ENCODE measurements at places on chromosomes 1 and 21.

- DNase-seq = no peak
Observed at GRCh38 chr1:117336088-117336817, 31.0 kb upstream of the MAN1A2 start.

DNA sequence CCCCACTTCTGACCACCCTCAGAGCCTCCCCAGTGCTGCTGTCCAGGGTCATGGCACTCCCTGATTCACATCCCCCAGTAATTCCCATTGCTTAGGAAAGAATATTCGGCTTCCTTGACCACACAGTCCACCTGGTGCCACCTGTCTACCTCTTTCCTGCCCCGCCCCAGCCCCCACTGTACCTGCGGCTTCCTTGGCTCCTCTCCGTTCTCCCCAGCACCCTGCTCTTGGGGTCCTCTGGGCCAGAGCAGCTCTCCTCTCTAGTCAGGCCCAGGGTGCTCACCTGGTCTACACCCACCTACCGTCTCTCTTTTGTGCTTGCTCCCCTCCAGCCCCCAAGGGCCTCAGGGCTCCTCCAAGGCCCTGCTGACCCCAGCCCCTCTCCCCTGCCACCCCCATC lies 142.6 kb downstream of the PEX14 start:
- DNase-seq = no peak

- no peak for DNase-seq
Observed at GRCh38 chr1:3799976-3800685, 3.8 kb upstream of the LRRC47 start.

DNA sequence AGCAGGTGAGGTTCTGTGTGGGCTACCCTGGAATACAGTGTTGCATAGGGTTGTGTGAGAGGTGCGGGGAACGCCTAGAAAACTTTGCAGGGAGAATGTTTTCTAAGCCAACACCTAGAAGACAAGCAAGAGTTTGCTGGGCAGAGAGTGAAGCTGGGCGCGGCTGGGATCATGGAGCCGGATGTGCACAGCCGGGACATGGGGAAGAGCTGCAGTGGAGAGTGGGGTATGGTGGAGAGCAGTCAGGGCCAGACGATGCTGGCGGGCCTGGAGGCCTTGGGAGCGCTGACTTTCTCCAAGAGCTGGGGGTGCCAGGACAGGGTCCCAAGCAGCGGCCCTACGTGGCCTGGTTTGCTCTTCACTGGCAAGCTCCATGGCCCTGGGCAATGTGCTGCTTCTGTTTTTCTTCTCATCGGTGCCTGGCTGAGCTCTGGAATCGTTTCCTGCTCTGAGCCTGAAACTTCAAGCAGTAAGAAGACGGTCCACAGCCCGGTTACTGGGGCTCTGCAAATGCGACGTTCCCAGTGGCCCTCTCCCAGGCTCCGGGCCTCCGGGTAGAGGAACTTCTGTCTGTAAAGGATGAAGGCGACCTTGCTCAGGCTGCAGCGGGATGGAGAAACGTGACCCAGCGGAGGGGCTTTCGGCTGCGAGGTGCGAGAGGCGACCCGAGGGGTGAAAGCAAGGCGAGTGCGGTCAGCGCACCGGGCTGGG lies 51.9 kb upstream of the CD34 start:
- DNase-seq = no peak

- no peak for DNase-seq
Observed at GRCh38 chr21:34640858-34641257, 25.9 kb upstream of the RCAN1 start.

GRCh38 chr1:224623743-224624333 lies 7.7 kb downstream of the CNIH3 start:
- no peak for DNase-seq

DNA sequence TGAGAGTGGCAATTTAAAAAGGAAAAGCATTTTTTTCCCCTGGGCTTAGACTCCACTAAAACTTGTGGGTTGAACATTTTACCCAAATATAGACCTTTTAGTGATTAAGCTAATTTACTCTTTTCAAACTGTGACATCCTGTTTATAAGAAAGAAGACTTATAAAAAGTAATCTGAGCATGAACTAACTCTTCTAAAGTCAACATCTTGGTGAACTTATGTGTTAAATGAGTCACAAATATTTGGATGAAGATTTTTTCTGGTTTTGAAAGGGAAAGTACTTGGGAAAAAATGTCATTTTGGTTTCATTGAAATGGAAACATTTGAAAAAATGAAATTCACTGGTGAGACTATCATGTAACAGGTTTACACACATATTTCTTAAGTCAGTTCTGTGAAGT lies 109.8 kb downstream of the KCNK2 start:
- DNase-seq = no peak

DNA sequence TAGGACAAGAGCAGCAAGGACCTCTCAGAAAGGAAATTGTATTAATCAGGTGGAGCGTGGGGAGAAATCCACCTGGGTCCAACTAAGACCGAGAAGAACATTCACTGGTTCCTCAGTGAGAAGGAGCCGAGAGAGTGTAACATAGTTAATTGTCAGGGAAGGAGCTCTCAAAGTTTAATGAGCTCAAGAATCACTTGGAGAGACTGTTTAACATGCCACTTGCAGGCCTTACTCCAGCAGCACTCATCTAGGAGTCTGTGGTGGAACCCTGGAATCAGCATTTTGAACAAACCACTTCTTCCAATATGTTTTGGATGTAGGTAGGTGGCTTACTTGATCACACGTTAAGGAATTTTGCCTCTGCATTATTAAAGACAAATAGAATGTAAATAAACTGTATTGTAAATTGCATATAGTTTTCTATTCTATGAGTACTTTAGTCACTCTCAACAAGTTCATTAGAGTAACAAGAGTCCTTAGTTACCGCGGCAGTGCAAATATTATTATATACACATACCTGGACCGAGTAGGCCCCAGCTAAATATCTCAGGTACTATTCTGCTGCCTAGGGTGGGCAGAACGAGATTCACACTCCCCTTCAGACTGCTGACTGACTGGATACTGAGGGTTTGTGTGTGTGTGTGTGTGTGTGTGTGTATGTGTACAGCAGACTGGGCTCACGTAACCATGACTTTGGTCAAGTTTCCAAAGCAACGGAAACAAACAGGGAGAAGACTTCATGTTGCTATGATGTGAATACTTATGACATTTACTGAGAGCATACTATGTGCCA lies 203.2 kb upstream of the USP24 start:
- no peak for DNase-seq

Measured in NCI-H774 (cell line).